ENCODE measurements at places on chromosomes 5 and 9.

DNA sequence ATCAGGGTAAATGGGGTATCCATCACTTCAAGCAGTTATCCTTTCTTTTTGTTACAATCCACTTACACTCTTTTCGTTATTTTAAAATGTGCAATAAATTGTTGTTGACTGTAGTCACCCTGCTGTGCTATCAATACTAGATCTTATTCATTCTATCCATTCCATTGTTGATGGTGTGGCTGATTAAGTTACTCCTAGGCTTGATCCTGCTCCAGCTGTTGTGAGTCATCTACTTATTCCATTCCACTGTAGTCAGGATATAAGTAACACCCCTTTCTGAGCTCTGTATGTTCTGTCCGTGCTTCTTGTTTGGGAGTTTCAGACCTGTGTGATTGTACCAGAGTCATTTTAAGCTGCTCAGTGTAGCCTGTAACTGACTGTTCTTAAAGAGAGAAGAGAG, 122.5 kb upstream of the RUSC2 start:
- DNase-seq, result peak; percentile 39

DNA sequence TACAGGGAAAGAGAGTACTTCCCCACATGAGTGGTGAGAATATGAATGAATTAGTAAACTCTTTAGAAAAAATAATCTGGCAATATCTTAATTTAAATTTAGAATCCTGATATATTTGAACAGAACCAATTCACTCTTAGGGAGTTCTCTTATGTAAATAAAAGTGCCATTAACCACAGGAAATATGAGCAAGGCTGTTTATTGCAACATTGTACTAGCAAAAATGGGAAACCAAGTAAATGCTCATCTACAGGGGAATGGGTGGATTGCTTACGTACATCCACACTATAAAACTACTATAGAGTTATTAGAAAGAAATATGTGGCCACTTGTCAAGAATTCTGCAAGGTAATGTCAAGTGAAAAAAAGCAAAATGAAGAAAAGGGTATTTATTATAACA, 274.5 kb downstream of the TLE1 start:
- DNase-seq, result no peak

- DNase-seq, result no peak
These were observed 26.9 kb downstream of the KLHL3 start for GRCh38 chr5:137708796-137709559.

DNA sequence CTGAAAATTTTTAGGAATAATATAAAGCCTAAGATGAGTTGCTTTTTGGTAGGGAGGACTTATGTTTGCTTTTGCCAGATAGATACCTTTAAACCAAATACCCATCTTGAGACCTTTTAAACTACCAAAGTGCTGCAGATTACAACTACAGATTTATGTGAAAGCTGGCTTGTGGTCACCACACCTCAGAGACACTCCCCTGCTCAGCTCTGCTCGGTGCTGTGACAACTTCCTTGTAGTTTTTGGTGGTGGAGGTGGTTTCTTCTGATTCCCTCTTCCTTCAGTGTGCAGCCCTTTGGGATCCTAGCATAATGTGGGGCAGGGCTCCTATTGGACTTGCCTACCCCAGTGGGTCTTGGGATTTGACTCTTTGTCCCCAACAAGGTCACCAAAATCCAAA, 29.2 kb downstream of the GARNL3 start:
- DNase-seq, result no peak

GRCh38 chr9:89676281-89676680, 71.5 kb downstream of the GADD45G start:
- DNase-seq, result no peak

DNA sequence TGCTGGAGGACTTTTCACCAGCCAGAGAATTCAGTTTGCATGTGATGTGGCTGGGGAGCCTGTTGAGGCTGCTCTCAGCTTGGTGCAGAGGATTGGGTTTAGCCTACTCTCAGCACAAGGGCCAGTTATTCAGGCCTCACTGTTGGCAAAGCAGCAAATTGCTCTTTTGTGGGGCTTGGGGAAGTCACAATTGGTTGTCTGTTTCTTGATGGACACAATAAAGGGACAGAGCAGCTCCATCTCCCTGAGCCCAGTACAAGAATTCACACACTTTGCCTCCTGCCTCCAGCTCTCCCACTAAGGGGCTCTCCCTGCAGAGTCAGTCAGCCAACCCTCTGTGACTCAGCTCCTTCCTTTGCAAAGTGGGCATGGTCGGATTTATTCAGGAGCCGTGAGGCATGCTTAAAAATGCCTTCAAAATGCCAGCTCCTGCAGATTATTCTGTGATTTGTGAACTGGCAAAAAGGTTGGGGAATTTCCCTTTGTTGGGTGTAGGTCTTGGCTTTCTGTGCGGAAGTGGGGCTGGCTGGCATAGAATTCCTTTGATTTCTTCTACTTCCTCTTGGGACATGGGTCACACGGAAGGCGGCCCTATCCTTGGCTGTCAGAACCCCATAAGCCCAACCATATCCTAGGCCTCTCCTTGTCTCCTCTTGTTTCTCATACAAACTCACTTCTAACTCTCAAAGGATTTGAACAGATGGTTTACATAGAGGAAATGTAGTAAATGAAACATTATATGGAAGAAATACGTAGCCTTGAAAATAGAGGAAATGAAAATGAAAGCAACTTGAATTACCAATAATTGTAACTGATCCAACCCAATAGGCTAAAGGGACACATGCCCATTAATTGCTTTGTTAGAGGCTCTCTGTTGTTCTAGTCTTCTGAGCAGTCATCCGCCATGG, 118.7 kb upstream of the CD180 start:
- peak; percentile 20 for DNase-seq

DNA sequence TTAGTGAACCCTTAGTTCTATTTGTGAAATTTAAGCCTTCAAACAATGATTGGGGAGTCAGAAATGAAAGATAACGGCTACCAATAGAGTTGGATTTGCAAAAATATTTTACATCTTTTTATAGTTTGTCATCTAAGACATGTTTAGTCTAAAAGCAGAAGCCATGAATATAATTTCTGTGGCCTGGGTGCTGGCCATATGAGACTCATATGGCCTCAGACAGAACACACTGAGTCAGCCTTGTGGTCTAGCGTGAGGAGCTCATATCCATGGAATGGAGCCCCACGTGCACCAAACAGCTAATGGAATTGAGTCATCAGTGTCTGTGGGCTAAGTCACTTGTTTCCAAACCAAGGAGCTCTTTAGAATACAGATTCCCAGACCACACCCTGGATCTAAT, 240.7 kb upstream of the NREP start:
- DNase-seq, result peak; percentile 46

GRCh38 chr9:37002413-37003217, 31.5 kb downstream of the PAX5 start:
- no peak for DNase-seq

GRCh38 chr5:178396796-178397720, 164.5 kb upstream of the PHYKPL start:
- DNase-seq, result no peak

GRCh38 chr9:99593610-99594009, 228.1 kb upstream of the NR4A3 start:
- no peak for DNase-seq

GRCh38 chr5:78300464-78301045, 6.1 kb upstream of the AP3B1 start:
- DNase-seq, result no peak

DNA sequence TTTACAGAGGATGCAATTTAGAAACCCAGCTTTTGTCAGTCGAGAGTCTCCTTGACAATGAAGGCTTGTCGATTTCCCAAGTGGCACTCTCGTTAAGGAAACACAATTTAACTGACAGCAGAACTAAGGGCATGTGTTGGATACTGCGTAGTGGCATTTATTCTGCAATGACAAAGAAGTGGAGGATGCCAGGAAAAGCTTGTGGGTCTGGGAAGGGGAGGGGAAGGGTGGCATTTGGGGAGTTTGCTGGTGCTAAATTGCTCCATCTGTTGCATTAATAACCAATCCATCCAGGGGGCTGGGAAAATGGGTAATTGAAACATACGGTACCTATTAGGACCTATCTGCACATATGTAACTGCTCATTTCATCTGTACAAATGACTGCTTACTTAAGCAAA, 190.6 kb downstream of the NSG2 start:
- no peak for DNase-seq

GRCh38 chr9:22065431-22066200, 56.5 kb upstream of the CDKN2B start:
- DNase-seq, result no peak

- no peak for DNase-seq
These were observed 49.3 kb downstream of the SREK1 start for GRCh38 chr5:66193419-66193818.

DNA sequence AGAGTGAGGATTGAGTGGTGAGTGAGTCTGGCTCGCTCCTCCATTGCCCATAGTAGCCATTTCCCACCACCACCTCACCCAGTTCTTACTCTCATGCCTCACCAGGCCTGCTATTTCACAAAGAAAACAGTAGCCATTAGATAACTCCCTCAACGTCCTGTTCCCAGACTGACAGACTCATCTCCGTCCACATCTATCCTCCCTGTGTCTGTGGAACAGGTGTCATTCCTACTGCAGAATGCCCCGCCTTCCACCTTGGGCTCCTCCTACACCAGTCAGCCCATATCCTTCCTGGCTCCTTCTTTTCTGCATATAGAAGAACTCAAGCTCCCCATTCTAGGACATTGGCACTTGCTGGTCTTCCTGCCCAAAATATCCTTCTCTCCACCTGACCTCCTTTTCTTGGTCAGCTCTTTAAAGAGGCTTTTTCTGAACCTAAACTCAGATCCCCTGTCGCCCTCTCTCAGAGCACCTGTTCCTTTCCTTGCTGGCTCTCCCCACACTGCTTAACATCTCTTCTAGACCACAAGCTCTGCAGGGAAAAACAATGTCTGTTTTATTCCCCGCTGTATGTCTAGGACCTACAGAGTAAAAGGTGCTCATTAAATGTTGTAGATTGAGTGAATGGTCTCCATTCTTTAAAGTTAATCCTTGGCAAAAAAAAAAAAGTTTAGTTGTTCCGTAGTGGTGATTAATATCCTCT, 3.2 kb downstream of the TNFAIP8 start:
- DNase-seq, result no peak

GRCh38 chr5:154220625-154221024, 30.1 kb downstream of the GALNT10 start:
- DNase-seq, result peak; percentile 35

GRCh38 chr5:79143684-79144379, 32.2 kb downstream of the BHMT start:
- no peak for DNase-seq

GRCh38 chr5:33800241-33800950, 91.4 kb downstream of the ADAMTS12 start:
- no peak for DNase-seq

DNA sequence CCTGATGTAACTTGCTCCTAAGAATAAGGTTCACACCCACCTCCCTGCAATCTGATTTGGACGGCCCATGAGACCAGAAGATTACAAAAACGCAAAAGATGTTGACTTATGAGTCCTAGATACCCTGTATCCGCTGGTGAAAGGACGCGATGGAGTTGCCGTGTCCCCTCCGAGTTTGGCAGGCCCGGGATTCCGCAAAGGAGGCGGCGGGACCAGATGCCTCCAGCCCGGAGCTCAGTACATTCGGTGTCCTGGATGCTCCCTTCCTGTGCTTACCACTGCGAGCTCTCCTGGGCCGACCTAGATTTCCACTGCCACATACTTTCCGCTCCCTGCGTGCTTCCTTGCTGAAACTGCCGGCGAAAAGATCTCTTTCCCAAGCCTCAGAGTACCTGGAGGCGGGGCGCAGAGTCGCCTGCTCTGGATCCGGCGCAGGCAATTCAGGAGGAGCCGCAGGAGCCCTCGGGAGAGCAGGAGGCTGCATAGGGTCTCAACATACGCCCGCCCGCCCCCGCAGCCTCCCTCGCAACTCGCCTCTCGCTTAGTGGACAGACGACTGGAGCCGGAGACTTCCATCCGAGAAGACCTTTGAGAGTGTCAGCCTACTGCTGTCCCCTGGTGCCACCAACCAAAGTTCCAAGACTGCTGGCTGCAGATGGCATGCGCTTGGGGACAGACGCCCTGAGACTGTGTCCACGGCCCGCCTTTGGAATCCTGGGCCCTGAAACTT, 39.8 kb downstream of the ANXA2R start:
- no peak for DNase-seq

DNA sequence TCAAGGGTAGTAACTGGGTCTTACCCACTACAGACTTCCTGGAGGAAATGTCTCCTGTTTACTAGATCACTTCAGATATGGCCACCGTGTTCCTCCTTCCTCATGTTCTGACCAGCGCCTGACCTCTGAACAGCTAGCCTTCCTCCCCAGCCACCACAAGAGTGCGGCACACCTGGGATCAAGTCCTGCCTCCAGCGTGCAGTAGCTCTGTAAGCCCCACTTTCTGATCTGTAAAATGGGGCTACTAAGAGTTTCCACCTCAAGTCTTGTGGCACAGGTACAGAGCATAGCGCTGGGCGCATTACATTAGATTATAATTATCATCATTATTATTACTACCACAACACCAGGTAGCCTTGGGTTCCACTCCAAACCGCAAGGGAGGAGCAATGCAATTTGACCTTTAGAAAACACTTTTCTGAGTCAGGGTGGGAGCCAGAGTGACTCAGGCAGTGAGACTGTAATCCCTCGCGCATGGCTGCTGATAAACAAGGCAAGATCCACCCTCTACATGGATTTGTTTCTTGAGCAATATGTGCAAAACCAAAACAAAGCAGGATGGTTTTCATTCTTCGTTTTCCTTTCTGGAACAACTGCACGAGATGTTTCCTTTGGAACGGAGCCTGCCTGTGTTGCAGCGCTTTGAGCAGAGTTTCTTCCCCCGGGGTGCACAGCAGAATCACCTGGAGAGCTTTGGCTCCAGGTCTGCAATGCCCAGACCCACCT, 65.0 kb upstream of the ANGPTL2 start:
- DNase-seq, result peak; percentile 99

DNA sequence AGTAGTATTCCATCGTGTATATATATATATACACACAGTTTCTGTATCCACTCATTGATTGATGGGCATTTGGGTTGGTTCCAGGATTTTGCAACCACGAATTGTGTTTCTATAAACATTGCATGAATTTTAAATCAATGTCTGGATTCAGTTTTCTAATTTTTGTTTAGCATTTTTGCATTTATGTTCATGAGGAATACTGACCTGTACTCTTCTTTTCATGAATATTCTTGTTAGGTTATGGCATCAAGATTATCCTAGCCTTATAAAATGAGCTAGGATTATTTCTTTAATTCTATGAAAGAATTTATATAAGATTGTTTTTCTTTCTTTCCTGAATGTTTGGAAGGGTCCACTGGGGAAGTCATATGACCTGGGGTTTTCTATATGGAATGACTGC, 35.3 kb upstream of the TMEM215 start:
- no peak for DNase-seq

DNA sequence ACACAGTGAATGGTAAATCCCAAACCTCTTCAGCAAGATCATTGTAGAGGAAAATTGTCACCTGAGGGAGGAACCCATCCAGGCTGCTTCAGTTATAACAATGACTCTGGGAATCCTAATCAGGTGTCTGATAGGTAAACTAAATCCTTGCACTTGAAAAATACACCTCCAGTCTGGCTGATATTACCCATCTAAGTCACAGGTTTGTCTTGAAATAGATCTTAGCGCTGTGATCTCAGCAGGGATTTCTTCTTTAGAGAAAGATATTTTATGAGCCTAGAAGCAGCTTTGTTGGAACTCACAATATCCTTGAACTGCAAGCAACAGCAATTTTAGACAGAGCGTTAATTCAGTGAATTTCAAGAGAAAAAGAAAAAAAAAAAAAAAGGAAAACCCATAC, 149.7 kb downstream of the SGCD start:
- DNase-seq, result no peak

GRCh38 chr9:121718084-121718483, 66.7 kb downstream of the DAB2IP start:
- no peak for DNase-seq

- DNase-seq, result no peak
These were observed 8.3 kb upstream of the RETREG1 start for GRCh38 chr5:16625096-16625495.

GRCh38 chr9:136881691-136882108, 4.6 kb upstream of the TRAF2 start:
- peak; percentile 80 for DNase-seq
